ENCODE measurements at places on chromosomes 11 and 22. TPM values are rescaled to one million over a fixed set of nuclear protein-coding genes. Genes with fewer than 3 reads are reported as not detected.

NAALADL1 gene
- 27.0 TPM for total RNA-seq

DRICH1 gene
- 0.31 TPM for total RNA-seq

MMP27 gene
- not detected for total RNA-seq

OR2AT4 gene
- not detected for total RNA-seq

KCNQ1OT1 gene
- 2.3 TPM for total RNA-seq

MS4A4E gene
- not detected for total RNA-seq

RFPL2 gene
- total RNA-seq: not detected

GSTT2B gene
- 0.79 TPM for total RNA-seq

PLEKHB1 gene
- 0.40 TPM for total RNA-seq

DEPDC5 gene
- 10.6 TPM for total RNA-seq

LRRC10B gene
- total RNA-seq: not detected

ANGPTL5 gene
- total RNA-seq: 0.92 TPM

GAL gene
- total RNA-seq: not detected

FADS1 gene
- total RNA-seq: 84.8 TPM

FREY1 gene
- total RNA-seq: 0.44 TPM

OR51T1 gene
- total RNA-seq: not detected

TMPRSS13 gene
- not detected for total RNA-seq

SEZ6L gene
- not detected for total RNA-seq

SELENOO gene
- total RNA-seq: 21.8 TPM

MUC15 gene
- total RNA-seq: not detected

ALX4 gene
- not detected for total RNA-seq

CHRNA10 gene
- total RNA-seq: 0.31 TPM

SMIM35 gene
- total RNA-seq: not detected

RASD2 gene
- 0.12 TPM for total RNA-seq

TRIM51 gene
- not detected for total RNA-seq

RHOD gene
- 16.8 TPM for total RNA-seq

PDE2A gene
- total RNA-seq: 2.9 TPM

MACROD1 gene
- total RNA-seq: 19.3 TPM

VSIG10L2 gene
- total RNA-seq: not detected

ANO5 gene
- 2.3 TPM for total RNA-seq

ACCS gene
- 8.5 TPM for total RNA-seq

BIRC3 gene
- total RNA-seq: 0.92 TPM

APOL3 gene
- total RNA-seq: 34.0 TPM

CTSW gene
- total RNA-seq: 0.12 TPM

WEE1 gene
- total RNA-seq: 28.8 TPM

KRTAP5-2 gene
- total RNA-seq: not detected

TYR gene
- not detected for total RNA-seq
